ENCODE measurements at places on chromosomes 13 and 19. TPM values are rescaled to one million over a fixed set of nuclear protein-coding genes. Genes with fewer than 3 reads are reported as not detected.
A peak's percentile ranks its signal among the peaks of the same experiment; 100 is the strongest.

IL11 gene
- polyA plus RNA-seq, result 0.08 TPM

DNA sequence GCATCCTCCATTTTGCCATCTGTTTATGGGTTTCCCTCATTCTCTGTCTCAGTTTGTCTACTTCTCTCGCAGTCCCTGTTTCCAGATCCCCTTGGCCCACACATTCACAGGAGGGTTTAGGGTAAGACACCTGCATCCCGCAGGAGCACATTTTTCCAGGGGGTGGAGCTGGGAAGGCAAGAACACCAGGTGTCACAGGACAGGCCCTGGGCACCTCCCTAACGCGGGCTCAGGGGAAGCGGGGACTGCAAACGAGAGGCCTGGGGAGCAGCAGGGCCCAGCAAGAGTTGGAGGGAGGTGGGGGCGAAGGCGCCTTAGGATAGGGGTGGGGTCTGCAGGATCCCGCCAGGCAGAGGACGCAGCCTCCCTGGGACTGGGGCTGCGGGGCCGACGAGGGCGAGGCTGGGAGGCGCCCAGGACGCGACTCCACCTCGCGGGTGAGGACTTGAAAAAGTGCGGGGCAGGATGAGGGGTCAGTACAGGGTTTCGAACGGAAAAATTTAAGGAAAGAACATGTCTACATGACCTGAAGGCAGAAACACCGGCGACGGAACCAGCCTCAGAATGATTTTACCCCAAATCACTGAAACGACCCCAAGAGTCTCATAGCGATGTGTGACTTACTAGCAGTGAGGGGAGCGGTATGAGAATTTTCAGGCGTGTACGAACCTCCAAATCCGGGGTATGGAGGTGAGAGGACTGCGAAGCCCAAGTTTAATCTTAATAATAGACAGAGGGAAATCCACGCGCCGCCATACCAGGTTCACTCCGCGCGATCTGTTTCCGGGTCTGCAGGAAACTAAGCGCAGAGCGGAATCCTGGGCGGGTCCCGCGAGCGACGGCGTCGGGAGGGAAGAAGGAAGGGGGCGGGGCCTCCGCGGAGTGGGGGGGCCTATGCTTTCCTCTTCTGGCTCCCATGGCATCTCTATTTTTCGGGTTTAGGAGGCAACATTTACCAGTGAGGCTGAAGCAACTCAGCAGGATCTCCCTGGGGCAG is 7.1 kb upstream of the ERVV-2 start:
- no peaks in the 10 kb centered on the region for H3K27me3 ChIP-seq
- DNase-seq, result no peak

DNA sequence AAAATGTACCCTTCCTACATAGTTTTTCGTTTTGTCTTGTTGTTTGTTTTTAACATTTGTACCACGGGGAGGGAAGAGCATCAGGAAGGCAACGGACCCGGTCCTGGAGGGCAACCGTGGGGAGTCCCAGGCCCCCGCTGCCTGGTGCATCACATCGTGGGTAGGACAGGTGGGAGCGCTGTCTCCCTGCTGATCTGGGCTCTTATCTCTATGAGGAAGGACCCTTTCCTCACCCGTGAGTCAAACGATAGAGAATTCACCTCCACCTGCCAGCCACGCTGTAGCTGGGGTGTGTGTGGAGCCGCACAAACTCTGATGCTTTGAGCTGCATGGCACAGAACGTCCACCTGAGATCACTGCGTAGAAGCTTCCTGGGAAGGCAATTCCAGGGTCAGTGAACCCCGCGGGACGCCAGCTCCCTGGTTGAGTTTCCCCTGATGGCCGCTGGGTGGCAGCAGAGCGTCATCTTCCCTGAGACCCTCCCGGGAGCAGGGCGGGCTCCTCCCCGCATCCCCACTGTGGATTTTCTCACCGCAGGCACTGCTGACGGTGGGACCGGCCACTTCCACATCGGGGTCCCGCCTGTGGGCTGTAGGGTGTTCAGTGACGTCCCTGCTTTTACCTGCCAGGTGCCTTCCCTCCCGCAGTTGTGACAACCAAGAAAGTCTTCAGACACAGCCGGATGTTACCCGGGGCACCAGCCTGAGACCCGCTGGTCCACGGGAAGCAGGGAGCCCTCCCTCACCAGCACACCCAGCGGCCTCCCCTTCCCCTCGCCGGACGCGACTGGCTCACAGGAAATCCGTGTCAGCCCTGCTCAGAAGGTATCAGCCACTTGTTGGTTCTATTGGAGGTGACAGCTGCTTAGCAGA is 54.7 kb downstream of the ZNF787 start:
- no peaks in the 10 kb centered on the region for H3K36me3 ChIP-seq
- H3K27ac ChIP-seq, result no peak overlapping the region
- no peaks in the 10 kb centered on the region for H3K4me1 ChIP-seq
- DNase-seq, result peak; percentile 77
- no peaks in the 10 kb centered on the region for H3K27me3 ChIP-seq

DNA sequence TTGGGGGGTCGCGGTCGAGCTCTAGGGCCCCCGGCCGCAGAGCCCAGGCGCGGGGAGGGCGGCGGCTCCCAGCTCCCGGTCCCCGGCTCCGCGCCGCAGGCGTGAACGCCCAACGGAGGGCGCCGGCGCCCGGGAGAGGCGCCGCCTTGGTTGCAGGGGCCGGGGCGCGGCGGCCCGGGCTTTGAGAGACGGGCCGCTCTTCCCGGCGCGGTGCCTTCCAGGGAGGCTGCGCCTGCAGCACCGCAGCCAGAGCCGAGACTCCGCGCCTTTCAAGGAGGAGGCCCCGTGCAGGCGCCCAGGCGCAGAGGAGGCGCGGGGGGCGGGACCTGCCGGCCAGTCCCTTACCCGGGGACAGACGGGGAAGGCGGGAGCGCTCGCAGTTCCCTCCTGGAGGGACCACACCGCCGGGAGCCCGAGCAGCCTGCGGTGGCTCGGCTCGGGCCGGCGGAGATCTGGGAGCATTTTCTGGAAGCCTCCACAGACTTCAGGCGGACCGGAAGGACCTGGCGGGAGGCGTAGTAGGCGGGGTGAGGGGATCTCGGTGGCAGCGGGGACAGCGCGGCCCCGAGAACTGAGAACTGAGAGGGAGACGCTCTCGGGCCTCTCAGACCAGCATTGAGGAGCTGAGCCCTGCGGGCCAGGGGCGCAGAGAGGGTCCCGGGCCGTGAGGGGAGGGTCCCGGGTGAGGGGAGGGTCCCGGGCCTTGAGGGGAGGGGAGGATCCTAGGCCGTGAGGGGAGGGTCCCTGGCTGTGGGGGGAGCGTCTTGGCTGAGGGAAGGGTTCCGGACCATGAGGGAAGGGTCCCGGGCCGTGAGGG is 25.5 kb upstream of the MCF2L start:
- H3K27ac ChIP-seq, result no peak overlapping the region
- no peaks in the 10 kb centered on the region for H3K27me3 ChIP-seq
- peaks cover 5% of the 10 kb centered on the region for H3K4me1 ChIP-seq

- no peaks in the 10 kb centered on the region for H3K36me3 ChIP-seq
- peaks cover 1% of the 10 kb centered on the region for H3K4me1 ChIP-seq
- H3K27ac ChIP-seq, result no peak overlapping the region
- H3K27me3 ChIP-seq, result no peaks in the 10 kb centered on the region
- no peak for DNase-seq
- H3K4me3 ChIP-seq, result no peak overlapping the region
Observed at GRCh38 chr19:13869281-13869680, 7.7 kb upstream of the NANOS3 start.

DNA sequence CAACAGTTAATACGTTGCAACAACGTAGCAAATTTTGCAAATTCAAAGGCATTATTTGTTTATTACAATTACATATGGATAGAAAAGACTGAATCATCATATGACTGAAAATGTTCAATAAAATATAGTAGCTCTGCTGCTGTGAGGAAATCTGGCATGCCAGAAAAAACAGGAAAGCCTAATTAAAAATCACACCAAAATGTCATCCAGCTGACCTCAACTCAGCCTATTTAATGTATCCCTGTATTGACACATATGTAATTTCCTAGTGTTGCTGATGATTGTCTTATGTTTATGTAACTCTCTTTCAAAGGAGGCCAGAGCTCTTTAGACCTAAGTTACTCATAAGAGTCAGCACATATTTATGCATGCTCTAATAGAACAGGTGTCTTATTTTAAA is 495.0 kb downstream of the PCDH17 start:
- H3K4me3 ChIP-seq, result no peak overlapping the region
- no peaks in the 10 kb centered on the region for H3K4me1 ChIP-seq

DNA sequence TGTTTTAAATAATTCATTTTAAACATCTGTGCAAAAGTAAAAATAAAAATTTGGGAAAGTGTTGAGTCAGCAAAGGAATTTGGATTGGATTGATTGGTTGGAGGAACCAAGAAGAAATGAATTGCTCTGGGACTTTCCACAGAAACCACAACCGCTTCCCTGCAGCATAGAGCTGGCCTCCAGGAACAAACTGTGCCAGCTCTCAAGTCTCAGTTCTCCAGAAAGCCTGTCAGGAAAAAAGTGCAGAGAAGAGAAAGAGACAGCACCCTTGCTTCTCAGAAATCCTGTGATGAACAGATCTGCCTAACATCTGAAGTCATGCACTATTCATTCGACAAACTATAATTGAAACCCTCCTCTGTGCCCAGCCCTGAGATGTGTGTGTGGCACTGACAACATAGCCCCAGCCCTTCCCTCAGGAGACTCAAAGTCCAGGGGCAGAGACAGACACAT is 14.8 kb downstream of the LYPD3 start:
- DNase-seq, result no peak
- no peak overlapping the region for H3K4me3 ChIP-seq
- H3K27me3 ChIP-seq, result no peaks in the 10 kb centered on the region

HIPK4 gene
- polyA plus RNA-seq, result not detected

CABP5 gene
- polyA plus RNA-seq, result not detected

GRCh38 chr19:16347706-16348105 is 23.1 kb downstream of the KLF2 start:
- DNase-seq, result no peak
- no peaks in the 10 kb centered on the region for H3K36me3 ChIP-seq
- no peaks in the 10 kb centered on the region for H3K27me3 ChIP-seq
- H3K27ac ChIP-seq, result no peak overlapping the region

DNA sequence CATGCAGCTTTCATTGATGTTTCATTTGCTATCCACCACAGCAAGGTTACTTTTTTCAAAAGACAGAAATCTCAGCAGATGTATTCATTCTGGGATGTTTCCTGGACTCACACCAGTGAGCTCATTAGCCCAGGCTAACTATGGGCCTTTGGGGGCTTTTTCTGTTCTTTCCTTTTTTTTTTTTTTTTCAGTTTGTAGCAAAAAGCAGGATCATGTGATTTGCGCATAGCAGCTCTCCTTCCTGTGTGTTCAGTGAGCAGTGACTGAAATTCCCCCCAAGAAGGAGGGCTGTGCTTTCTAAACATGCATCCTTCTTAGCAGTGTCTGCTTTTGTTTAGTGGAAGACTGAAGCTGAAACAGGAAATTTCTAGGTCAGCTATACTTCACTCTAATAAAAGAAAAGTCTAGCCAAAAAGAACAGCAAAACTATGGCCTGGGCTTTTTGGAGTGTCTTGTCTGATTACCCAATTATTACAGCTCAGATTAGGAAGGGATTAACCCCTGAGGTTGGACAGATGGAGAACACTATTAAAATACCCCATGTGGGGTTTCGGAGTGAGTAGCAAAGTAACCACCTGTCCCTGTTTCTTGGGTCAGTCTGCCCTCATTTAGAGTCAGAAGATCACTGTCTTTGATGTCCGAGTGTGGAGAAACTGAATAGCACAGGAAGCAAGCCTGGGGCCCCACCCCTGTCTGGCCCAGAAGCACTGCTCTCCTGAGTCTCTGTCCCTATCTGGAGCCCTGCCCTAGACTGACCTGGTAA is 8.9 kb upstream of the AMER2 start:
- H3K4me3 ChIP-seq, result no peak overlapping the region
- H3K4me1 ChIP-seq, result no peaks in the 10 kb centered on the region
- H3K36me3 ChIP-seq, result no peaks in the 10 kb centered on the region
- H3K27me3 ChIP-seq, result no peaks in the 10 kb centered on the region
- no peak overlapping the region for H3K27ac ChIP-seq

- H3K27me3 ChIP-seq, result peaks cover 4% of the 10 kb centered on the region
- no peaks in the 10 kb centered on the region for H3K36me3 ChIP-seq
- H3K27ac ChIP-seq, result no peak overlapping the region
- DNase-seq, result no peak
- H3K4me1 ChIP-seq, result no peaks in the 10 kb centered on the region
Observed at GRCh38 chr19:1283207-1283916, 2.3 kb upstream of the EFNA2 start.

DNA sequence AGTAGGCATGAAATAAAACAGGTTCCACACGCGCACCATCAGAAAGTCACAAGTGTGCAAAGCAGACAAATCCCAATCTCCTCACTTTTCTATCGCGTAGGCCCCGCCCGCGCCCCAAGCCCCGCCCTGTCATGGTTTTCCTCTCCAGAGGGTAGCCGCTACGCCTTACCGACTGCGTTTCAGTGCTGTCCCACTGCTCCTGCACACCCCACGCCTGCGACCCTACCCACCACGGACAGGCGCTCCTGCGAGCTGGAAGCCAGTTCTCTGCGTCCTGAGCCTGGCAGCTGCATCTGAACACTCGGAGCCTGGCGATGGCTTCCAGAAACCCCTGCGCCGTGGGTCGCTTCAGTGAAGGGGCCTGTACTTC is 379 bp upstream of the ZNF470 start:
- peak; percentile 68 for DNase-seq
- H3K4me1 ChIP-seq, result peaks cover 9% of the 10 kb centered on the region
- H3K27me3 ChIP-seq, result no peaks in the 10 kb centered on the region
- H3K36me3 ChIP-seq, result no peaks in the 10 kb centered on the region
- peak overlapping the region; percentile 86 for H3K4me3 ChIP-seq
- H3K27ac ChIP-seq, result no peak overlapping the region

- no peaks in the 10 kb centered on the region for H3K36me3 ChIP-seq
- peaks cover 4% of the 10 kb centered on the region for H3K4me1 ChIP-seq
- no peak for DNase-seq
- H3K4me3 ChIP-seq, result no peak overlapping the region
- H3K27me3 ChIP-seq, result no peaks in the 10 kb centered on the region
- no peak overlapping the region for H3K27ac ChIP-seq
Observed at GRCh38 chr13:52885141-52885540, 36.7 kb upstream of the PCDH8 start.

KCNRG gene
- 0.46 TPM for polyA plus RNA-seq

GRCh38 chr13:40161351-40161810 is 505.1 kb downstream of the FOXO1 start:
- no peaks in the 10 kb centered on the region for H3K4me1 ChIP-seq
- H3K27me3 ChIP-seq, result no peaks in the 10 kb centered on the region
- H3K36me3 ChIP-seq, result no peaks in the 10 kb centered on the region
- H3K4me3 ChIP-seq, result no peak overlapping the region
